ENCODE measurements at places on chromosomes 4 and X.

- DNase-seq = no peak
Observed at GRCh38 chrX:69014200-69014599, 151.1 kb downstream of the PJA1 start.

DNA sequence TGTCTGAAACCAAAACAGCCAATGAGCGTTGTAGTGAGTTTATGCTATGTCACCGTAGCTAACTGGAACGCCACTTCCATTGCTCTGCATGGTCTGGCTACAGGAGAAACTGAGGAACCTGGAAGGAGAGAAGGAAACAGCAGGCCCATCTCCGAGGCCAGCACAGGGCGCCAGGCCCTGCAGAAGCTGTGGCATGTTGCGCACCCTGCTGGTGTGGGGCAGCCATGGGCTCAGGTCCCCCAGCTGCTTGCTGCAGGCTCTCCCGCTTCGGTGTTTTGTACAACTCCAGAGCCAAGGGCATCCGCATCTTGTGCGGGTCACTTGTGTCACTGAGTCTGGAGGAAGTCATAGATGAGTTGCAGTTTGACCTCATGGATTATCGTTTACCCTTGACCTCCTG lies 89.2 kb downstream of the AFAP1 start:
- no peak for DNase-seq

GRCh38 chr4:77802402-77802801 lies 16.8 kb downstream of the CNOT6L start:
- no peak for DNase-seq

GRCh38 chr4:168655182-168655581 lies 158.3 kb downstream of the PALLD start:
- DNase-seq = no peak

DNA sequence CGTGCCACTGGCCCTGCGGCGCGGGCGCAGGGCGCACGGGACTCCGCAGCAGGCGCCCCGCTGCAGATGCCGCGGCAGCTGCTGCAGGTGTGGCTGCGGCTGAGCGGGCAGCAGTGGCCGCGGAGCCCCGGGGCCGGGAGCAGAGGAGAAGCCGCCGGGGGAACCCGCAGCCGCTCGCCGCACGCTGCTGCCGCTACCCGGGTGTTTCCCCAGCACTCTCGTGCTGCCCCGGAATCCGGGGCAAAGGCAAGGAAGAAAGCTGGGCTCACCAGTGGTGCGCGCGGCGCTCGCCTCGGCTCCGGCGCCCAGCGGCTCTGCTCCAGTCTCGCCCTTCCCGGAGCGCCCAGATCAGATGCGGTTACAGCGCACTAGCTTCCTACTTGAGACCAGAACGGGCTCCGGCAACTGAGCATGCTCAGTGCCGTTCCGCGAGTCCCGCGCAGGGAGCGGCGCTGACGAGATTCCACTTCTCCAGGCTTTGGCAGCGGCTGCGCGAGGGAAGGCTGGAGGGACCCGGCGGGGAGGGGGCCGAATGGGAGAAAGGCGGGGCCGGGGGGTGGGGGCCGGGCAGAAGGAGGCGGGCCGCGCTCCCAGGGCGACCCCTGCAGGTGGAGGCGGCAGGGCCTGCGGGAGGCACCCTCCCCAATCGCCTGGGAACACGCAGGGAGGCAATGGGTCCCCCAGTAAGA lies at the start of gene APBB2:
APBB2 (minus strand) TSS at position 407 of the 689 bp plus-strand sequence. CDS start 181,288 bp downstream, outside the sequence.
- no peak for DNase-seq

GRCh38 chr4:38609614-38610013 lies 54.4 kb upstream of the KLF3 start:
- no peak for DNase-seq

DNA sequence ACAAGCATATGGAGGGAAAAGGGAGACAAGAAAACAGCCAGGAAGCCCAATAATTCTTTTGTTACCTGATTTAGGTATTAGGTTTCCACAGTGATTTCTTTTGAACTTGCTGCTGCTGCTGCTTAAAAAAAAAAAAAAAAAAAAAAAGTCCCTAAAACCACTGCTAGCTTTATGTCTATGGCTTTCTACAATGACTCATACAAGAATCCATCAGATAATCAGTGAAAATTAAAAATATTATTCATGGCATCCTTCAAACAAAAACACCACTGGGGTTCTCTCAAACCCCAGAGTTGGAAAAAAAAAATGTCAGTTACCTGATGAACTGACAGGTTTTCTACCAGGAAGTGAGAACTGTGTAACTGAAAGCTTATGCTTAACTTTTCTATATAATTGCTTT lies 14.3 kb downstream of the EPHA5 start:
- DNase-seq = no peak

GRCh38 chr4:151887031-151887815 lies 126.4 kb upstream of the GATB start:
- DNase-seq = no peak

DNA sequence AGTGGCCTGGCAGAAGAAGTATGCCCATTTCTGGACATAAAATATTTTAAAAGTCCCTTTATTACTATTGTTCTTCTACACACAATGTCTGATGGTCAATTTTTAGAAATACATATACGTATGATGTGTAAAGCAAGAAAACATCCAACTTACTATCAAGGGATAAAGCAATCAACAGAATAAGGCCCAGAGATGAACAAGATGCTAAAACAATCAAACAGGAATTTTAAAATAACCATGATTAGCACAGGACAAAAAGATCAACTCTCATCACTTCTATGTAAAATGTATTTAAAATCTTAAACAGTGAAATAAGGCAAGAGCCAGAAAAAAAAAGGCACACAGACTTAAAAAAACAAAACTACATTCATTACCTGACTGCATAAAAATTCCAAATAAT lies 60.9 kb downstream of the MTNR1A start:
- no peak for DNase-seq

- no peak for DNase-seq
Observed at GRCh38 chrX:120677004-120677652, 47.3 kb upstream of the C1GALT1C1 start.

- DNase-seq = no peak
Observed at GRCh38 chrX:96721354-96721753, 36.7 kb downstream of the DIAPH2 start.

DNA sequence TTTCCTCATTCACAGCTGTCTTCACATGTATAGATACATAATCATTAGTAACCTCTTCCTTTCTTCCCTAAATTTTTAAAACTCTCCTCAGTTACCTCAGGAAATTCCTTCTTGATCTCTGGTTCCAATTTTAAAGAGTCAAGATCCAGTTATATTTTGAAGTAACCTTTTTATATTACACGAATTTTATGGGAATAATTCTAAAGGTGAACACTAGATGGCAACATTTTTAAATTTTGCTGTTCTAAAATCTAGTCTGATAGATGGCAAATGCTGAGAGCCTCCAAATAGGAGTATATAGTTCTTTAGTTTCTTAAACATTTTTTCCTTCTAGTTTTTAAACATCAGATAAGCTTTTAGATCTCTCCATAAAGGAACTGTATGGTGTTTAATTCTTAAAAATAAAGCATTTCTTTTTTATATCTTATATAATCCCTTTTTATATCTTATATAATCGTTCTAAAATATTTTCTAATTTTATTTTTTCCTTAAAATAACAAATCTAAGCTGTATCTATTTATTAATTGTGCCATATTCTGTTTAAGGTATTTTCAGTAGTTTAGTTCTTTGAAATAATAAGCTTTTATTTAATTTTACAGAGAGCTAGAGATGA lies 37.9 kb upstream of the PAPSS1 start:
- DNase-seq = no peak

GRCh38 chr4:23212558-23212957 lies 519.8 kb downstream of the GBA3 start:
- DNase-seq = no peak

GRCh38 chrX:50075630-50076339 lies 125.0 kb downstream of the AKAP4 start:
- DNase-seq = no peak

DNA sequence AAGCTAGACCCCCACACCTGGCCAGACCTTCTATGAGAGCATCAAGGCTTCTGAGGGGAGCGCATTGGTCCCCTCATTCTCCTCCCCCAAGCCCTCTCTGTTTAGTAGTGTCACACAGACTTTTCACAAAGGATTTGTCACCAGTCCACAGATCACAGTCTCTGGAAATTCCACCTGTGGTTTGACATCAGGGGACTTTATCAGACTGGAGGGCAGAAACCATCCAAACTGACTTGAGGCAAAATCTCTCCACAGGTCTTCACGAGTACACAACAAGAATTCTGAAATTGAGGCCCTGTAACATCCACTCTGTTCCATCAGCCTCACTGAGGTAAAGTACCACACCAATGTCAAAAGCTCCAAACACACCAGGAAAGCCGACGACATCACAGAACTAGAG lies 112.5 kb downstream of the SH3KBP1 start:
- no peak for DNase-seq

DNA sequence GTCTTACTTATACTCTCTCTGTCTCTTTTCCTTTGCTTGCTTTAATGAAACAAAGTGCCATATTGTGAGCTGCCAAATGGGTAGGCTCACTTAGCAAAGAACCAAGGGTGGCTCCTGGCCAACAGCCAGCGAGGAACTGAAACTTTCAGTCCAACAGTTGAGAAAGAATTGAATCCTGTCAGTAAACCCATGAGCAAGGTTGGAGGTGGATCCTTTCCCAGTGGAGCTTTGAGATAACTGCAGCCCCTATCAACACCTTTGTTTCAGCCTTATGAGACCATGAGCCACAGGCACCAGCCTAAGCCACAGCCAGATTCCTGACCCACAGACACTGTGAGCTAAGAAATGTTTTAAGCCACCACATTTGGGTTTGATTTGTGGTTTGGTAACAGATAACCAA lies 362.2 kb downstream of the PDGFC start:
- no peak for DNase-seq

DNA sequence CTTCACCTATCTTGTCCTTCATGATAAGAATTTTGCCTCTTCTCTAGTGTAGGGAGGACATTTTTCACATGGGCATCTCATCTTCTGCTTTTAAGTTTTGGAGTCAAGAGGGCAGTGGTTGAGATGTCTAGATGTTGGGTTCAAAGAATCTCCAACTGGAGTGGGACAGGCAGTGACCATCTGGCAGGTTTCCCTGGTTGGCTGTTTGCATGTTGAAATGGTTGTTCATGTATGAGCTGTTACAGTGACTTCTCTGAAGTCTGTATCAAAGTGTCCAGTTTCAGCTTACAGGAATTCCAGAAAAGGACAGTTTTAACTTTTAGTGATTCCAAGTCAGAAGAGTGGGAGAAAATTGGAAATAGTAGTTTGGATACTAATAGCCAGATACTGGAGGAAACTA lies 192.7 kb downstream of the EVC2 start:
- DNase-seq = no peak

DNA sequence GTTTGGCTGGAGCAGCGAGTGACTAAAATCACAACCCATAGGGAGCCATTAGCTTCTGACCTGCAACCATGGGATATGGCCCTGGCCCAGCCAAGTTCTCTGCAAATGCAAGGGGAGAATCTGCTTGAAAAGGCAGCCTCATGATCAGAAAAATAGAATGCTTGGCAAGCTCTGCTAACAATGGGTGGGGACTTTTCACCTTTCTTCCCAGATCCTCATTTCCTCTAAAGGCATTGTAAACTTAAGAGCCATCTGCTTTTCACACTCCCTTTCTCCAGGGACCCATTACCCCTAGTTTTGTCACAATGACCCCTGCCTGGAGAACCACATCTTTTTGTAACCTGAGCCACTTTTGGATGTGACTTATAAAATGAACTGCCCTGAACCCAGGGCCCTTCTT lies 104.3 kb downstream of the PARM1 start:
- DNase-seq = no peak

DNA sequence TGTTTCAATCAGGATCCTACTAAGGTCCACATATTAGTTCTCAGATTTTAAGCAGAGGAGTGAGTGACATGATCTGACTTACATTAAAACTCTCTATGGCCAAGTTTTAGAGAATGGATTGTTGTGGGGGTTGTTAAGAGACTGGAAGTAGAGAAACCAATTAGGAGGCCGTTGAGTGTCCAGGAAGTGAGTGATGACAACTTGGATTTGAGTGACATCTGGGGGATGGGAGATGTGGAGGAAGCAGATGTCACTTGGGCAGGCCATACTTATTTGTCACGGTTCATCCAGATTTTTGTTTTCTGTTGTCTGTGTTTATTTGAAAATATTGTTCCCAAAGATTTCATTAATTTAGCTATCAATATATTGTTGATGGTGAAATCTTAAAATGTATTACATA lies 28.3 kb downstream of the ADD1 start:
- no peak for DNase-seq

DNA sequence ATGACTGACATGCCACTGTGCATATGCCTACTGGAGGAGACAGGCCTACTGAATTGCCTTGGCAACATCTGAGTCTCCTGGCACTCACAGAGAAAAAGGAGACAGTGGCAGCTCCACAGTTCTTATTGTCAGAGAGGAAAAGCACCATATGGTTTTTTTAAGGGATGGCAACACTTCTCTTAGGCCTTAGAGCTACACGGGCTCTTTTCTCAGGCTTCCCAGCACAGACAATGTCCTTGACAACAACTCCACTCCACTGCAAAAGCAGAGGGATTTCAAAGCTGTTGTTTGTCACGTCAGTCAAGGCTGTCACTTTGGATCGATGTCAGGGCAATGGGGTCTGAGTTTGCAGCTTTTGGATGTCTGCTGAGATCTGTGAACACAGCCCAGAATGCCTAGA lies 4.7 kb upstream of the CLCN4 start:
- DNase-seq = no peak

- no peak for DNase-seq
Observed at GRCh38 chrX:40244980-40245379, 147.2 kb upstream of the BCOR start.

DNA sequence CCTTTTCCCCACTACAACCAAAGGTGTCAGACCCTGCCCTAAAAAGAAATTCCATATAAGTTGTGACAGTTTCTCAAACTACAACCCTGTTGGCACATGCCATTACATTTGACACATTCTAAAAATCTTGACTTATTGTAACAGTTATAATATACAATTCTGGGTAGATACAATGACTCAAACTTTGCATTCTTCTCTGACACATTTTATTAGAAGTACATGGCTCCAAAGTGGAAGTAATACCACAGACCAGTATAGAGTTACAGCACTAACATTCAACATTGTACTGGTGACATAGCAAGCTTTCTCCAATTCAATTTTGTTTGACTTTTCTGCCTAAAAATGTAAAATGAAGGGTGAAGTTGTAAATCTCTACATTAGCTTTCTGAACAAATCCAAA lies 196.6 kb upstream of the ETNPPL start:
- DNase-seq = no peak
